ENCODE measurements at places on chromosomes 1 and 21.

- DNase-seq: no peak
These were observed 1.2 kb upstream of the CSMD2 start for GRCh38 chr1:34166191-34166624.

- DNase-seq: no peak
These were observed 37.5 kb downstream of the ZNF281 start for GRCh38 chr1:200372095-200372884.

DNA sequence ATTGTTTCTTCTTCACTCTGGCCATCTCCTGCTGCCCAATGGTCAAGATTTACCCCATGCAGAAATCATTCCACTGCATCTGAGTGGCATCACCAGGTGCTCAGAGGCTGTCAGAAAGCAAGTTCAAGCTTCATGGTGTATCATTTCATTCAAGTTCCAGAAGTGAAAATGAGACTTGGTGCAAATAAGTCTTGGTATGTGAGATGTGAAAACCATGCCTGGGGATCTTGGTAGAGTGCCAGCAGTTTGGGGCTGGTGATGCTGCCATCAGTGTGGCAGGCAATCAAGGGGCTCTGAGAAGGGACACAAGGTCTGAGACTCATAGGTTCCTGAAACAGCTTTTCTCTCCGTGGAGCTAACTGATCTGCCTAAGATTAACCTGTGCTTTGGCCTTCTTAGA is 52.0 kb downstream of the CD2 start:
- no peak for DNase-seq

DNA sequence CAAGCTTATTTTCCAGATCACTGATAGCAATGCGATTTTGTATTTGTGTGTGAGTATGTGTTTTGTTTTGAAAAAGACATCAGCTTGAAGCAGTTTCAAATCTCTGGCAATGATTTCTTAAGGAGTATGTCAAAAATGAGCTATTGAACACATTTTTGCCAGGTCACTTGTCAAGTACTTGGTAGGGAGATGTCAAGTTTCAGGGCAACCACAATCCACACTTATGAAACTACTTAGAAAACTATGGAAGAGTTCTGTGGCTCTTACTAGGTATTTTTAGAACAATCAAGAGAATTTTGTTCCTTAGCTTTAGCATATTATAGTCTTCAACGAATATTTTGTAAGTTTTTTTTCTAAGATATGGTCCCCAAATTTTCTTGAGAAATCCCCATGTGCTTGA is 318.8 kb upstream of the ZRANB2 start:
- no peak for DNase-seq

- no peak for DNase-seq
These were observed 112.5 kb downstream of the ADSS2 start for GRCh38 chr1:244339073-244339692.

GRCh38 chr1:87686136-87686495 is 357.4 kb downstream of the LMO4 start:
- DNase-seq: no peak
